ENCODE measurements at places on chromosomes 7 and 10. TPM values are rescaled to one million over a fixed set of nuclear protein-coding genes. Genes with fewer than 3 reads are reported as not detected.

Gene NOLC1
- total RNA-seq, result 69.9 TPM

Gene C10orf62
- not detected for total RNA-seq

Gene VSTM2A
- not detected for total RNA-seq

Gene UTF1
- not detected for total RNA-seq

Gene MSRB2
- total RNA-seq, result 18.8 TPM

Gene PDLIM1
- total RNA-seq, result 28.2 TPM

Gene TAS2R5
- 0.26 TPM for total RNA-seq

Gene GPC2
- total RNA-seq, result 2.3 TPM

Gene THSD7A
- total RNA-seq, result 0.06 TPM

Gene SYNPO2L
- total RNA-seq, result not detected

Gene CHRM2
- not detected for total RNA-seq

Gene CPXM2
- not detected for total RNA-seq

Gene TRIM50
- not detected for total RNA-seq

Gene METTL27
- total RNA-seq, result 0.35 TPM

Gene NXPH1
- not detected for total RNA-seq

Gene OLAH
- total RNA-seq, result not detected

Gene SP4
- 2.5 TPM for total RNA-seq

Gene ZP3
- 11.9 TPM for total RNA-seq

Gene ADIRF
- 259 TPM for total RNA-seq

Gene FRG2B
- not detected for total RNA-seq

Gene TSPAN12
- 7.2 TPM for total RNA-seq

Gene EEPD1
- total RNA-seq, result 31.8 TPM

Gene TMEM273
- not detected for total RNA-seq

Gene PRSS37
- total RNA-seq, result not detected

Gene IRF5
- 15.3 TPM for total RNA-seq

Gene CD36
- not detected for total RNA-seq

Gene TMEM213
- total RNA-seq, result not detected

Gene BLNK
- total RNA-seq, result not detected

Gene CPVL
- 14.7 TPM for total RNA-seq

Gene THNSL1
- 2.7 TPM for total RNA-seq

Gene IFIT5
- total RNA-seq, result 8.9 TPM

Gene CAV1
- 284 TPM for total RNA-seq

Gene HPS6
- 26.8 TPM for total RNA-seq
